ENCODE measurements at places on chromosomes 11 and 22. TPM values are rescaled to one million over a fixed set of nuclear protein-coding genes. Genes with fewer than 3 reads are reported as not detected.

SUN2 gene
- 1,073 TPM for total RNA-seq

SLC35C1 gene
- 11.8 TPM for total RNA-seq

DEFB131B gene
- not detected for total RNA-seq

MN1 gene
- 0.22 TPM for total RNA-seq

SCN4B gene
- total RNA-seq: not detected

KDM4D gene
- total RNA-seq: 1.2 TPM

MEI1 gene
- total RNA-seq: 52.9 TPM

VWCE gene
- 0.94 TPM for total RNA-seq

ADAMTS8 gene
- not detected for total RNA-seq

SPI1 gene
- 4.7 TPM for total RNA-seq

GAL gene
- not detected for total RNA-seq

CD248 gene
- 37.0 TPM for total RNA-seq

P2RY2 gene
- not detected for total RNA-seq

KCTD21 gene
- total RNA-seq: 5.1 TPM

HARBI1 gene
- total RNA-seq: 8.3 TPM

RFPL1 gene
- total RNA-seq: not detected

ZW10 gene
- total RNA-seq: 11.1 TPM

TAF10 gene
- 107 TPM for total RNA-seq

SYT9 gene
- not detected for total RNA-seq
